ENCODE measurements at places on chromosomes 3 and 15.

DNA sequence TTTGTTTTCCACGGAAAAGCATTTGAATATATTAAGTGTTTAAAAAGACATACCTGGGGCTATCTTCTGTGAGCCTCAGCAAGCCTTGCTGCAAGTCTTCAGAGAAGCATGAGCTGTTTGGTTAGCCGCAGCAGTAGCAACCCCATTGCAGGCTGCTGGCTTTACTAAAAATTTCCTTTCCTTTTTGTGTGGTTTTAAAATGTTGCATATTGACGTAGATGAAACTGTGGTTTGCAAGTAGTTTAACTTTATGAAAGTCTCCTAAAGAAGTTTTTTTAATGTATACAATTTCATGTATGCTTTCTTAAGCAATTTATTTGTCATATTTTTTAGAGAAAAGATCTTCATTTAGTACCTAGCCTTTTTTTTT lies at the start of gene GPR171:
GPR171 (minus strand) TSS at position 166 of the 370 bp plus-strand sequence. CDS start 3,830 bp downstream, outside the sequence.
- DNase-seq: no peak

DNA sequence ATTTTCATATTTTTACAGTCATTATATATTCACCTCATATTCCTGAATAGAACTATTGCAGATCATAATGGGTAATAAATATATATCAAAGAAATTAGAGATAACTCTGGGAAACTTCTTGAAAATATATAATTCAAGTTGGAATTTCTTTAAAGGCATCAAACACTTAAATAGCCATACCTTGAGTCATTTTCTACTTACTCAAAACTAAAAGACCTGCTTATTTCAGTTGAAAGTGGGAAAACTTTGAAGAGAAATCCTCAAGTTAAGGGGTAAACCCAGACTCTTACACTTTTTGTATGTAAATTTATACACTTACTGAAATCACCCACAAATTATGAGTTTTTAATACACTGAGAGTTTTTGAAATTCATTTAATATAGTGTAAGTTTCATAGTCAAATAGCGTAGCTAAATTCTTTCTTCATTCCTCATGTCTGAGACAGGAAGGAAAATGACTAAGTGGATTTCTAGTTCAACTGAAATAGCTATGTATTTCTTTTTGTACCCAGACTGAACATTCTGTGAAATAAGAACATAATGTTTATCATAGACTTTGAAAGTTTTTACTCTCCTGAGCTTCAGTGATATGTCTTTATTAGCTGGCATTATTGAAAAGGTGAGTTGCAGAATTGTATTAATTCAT lies 4.6 kb upstream of the ALCAM start:
- DNase-seq: no peak

GRCh38 chr3:179309225-179310078 lies 13.4 kb upstream of the ZNF639 start:
- DNase-seq: no peak

DNA sequence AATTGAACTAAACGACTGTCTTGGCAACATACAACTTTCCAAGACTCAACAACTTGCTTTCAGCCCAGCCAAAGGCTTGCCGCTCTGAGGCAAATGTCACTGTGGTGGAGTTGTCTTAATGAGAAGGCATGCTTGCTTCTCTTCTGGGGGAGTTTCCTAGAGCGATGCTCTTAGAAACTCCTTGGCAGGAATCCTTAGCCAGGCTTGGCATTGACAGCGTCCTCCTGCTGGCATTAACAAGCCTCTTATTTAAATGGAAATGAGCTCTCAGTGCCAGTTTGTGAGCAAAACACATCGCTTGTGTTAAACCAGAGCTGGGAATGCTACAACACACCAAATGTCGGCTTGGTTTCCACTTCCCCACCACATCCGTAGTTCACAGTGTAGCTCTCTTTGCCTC lies 265.5 kb upstream of the TPRG1 start:
- peak; percentile 75 for DNase-seq

GRCh38 chr15:41895957-41896356 lies 2.1 kb upstream of the SPTBN5 start:
- no peak for DNase-seq

DNA sequence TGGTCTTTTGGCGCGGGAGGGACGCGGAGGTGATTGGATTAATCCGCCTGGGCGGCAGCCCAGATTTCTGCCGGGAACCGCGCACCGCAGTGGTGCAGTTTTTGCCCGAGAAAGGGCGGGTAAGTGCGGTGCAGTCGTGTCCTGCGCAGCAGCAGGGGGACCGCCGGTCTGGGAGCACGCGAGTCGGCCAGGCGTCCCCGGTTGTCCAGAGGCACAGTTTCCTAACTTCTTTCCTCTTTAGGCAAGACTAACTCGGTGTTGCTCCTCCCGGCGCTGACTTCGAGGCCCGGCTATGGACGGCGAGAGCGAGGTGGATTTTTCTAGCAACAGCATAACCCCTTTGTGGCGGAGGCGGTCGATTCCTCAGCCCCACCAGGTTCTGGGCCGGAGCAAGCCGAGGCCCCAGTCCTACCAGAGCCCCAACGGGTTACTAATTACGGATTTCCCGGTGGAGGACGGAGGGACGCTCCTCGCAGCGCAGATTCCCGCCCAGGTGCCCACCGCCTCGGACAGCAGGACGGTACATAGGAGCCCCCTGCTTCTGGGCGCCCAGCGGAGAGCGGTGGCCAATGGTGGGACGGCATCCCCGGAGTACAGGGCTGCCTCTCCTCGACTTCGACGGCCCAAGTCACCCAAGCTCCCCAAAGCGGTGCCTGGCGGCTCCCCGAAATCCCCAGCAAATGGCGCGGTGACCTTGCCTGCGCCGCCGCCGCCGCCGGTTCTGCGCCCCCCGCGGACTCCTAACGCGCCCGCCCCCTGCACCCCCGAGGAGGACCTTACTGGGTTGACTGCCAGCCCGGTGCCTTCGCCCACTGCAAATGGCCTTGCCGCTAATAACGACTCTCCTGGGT lies 736 bp downstream of the ARHGEF26 start:
- DNase-seq: no peak

DNA sequence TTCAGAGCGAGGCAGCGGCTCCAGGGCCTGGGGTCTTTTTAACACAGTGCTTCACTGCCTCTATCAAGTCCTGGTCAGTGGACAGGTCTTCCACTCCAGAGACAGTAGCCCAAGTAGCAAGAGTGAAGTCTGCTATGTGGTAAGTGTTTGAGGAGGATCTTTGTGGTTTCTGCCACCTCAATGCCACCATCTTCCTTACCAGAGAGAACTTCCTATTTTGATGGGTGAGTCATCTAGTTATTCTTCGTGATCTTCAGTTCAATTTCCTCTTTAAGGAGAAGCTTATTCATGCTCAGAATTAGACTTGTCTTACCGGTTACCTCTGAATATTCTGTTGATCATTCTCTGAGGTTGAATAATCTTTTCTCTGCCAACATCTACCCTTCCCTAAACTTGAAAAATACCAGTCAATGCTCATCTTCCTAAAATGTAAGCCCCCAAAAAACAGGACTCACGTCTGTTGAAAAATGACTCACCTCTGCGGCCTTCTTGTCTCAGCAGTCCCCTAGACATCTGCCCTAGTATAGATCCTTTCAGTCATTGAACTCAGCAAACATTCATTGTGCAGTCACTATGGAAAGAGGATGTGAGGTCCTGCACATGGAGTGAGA lies 32.2 kb upstream of the BCL6 start:
- peak; percentile 7 for DNase-seq

DNA sequence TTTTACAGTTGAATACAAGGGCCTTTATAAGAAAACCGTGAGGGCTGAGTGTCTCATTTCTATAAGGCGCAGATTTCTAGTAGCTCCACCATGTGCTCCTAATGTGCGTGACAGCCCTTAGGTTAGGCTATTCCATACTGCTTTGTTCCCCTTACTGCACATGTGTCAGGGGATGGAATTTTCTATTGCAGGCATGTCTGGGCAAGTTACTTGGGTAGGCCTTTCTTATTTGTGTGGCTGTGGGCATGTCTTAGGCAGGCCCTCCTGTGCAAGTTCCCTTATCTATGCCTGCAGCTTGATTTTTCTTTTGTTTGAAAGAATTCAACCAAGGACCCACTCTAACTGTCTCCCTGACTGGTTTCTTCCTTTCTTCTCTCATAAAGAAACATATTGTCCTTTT lies 434.2 kb upstream of the CNTN3 start:
- no peak for DNase-seq

- no peak for DNase-seq
Observed at GRCh38 chr3:126854666-126855065, 128.2 kb upstream of the PLXNA1 start.

DNA sequence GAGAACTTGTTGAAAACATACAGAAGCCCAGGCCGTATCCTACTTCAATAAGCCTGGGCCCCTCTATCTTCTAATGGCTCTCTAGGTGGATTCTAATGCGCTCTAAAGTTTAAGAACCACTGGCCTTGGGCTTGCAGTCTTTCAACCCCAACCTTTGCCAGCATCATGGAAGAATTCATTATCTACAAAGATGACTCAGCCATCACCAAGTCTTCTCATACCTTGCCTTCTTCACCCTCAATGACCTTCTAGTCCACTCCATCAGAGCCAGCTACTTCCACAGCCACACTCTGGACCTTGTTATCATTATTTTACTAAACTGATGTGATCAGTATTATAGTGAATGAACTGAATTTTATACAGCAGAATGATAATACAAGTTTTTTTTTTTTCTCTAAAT lies 16.9 kb upstream of the TIPARP start:
- no peak for DNase-seq

DNA sequence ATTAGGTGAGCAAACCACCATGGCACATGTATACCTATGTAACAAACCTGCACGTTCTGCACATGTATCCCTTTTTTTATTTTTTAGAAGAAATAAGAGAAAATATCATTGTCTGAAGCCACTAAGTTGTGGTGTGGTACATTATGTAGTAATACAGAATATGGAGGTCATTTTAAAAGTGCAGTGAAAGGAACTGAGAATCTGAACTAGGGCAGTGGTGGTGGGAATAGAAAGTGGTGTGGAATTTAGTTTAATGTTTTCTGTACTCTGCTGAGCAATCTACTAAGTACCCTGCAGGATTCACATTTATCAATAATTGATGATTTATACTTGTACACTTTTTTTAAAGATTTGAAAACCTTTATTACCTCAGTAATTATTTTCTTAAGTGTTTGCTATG lies 283.5 kb downstream of the CHL1 start:
- no peak for DNase-seq

DNA sequence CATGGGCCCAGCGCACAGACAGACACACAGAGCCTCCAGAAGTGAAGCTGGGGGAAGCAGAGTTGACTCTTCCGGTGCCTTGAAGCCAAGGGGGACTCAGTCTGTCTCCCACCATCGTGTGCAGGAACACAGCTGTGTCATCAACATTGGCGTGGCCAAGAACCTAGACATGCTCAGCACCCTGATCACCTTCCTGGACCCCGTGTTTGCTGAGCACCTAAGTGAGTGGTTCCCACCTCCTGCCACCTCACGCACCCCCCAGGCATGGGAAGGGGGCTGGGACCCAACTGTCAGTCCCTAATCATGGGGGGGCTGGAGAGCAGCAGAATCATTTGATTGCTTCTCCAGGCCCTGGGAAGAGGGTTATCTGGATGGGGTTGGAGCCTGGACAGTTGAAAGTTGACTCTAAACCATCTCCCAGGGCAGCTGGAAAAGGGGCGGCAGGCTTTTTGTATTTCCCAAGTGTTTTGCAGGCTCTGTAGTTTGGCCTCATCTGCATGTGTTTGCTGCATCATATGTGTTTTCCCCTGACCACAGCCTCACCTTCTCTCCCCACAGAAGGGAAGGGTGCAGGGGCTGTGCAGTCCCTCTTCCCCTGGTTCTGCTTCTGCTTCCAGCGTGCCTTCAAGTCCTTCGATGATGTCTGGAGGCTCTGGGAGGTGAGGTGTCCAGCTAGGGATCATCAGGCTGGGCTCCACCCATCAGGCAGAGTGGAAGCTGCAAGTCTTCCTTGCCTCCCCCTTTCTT lies 12.8 kb downstream of the TBC1D21 start:
- DNase-seq: no peak

- DNase-seq: no peak
Observed at GRCh38 chr3:176692966-176693785, 504.1 kb downstream of the TBL1XR1 start.

DNA sequence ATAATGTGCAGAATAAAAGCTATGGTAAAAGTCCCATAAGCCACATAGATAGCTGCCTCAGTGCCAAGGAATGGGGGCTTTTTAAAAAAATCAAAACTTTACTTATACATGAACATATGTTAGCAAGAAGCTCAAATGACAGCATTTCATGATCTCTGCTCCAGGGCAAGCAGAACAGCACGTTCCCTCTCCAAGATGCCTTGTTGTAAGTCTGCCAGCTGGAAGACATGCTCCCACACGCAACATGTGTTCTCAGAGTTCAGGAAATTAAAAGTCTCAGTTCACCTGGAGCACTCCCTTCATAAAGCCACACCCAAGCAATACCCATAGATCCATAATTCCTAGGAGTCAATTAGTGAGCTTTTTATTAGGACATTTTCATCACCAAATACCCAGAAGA lies 52.2 kb downstream of the ABI3BP start:
- no peak for DNase-seq

GRCh38 chr3:143208976-143209714 lies 89.6 kb downstream of the CHST2 start:
- DNase-seq: no peak

Measured in putamen (tissue), 1 donor.